Activated T-cell treated with anti-CD3 and anti-CD28 coated beads, Interleukin-2, amount 50 U/mL, for 72 hours (primary cell): ENCODE measurements at places on chromosomes 7 and 10.

DNA sequence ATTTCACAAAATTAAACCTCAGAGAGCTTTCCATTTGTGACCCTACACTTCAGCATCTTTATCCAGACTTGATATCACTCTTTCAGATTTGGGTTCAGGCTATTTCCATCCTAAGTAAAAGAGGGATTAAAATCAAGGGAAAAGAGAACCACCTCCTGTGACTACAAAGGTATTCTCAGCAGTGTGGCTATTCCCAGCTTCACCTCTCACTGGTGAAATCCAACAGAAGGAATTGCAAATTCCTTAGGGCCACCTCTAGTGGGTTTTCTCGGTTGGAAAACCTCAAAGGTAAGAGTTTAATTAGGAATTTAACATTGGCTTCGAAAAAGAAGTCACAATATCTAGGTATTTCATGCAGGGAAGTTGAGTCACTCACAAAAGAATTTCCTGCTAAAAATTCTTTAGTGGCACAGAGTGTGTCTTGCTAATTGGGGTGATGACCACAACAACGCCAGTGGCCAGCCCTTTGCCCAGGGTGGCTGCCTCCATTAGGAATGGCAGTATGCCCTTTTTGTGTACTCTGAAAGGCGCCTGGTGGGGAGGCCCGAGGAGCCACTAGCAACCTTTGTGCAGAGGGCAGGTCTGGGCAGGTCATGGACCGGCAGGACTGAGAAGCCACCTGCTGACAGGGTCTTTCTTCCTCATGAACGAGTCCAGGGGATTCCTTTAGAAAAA is 52.2 kb downstream of the SEM1 start:
- H3K27me3 ChIP-seq: no peaks in the 10 kb centered on the region
- H3K36me3 ChIP-seq: no peaks in the 10 kb centered on the region
- no peaks in the 10 kb centered on the region for H3K4me1 ChIP-seq
- no peak for DNase-seq
- H3K4me3 ChIP-seq: no peak overlapping the region

DNA sequence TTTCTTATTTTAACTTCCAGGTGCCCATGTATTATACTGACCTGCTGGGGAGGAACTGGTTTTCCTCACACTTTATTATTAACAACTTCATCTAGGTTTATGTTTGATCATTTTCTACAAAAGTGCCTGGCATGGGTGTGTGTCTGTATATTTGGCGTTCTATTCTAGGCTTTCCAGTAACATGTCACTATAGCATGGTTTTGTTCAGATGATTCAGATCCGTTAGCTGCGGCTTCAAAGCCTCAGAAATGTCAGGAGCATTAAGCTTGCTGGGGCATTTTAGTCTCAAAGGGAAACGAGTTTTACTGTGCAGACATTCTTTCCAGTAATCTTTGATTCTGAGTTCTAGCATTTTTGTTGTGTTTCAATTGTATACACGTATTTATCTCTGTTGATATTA is 2.3 kb downstream of the INPP5A start:
- H3K36me3 ChIP-seq: peaks cover 6% of the 10 kb centered on the region
- H3K27me3 ChIP-seq: no peaks in the 10 kb centered on the region
- peak overlapping the region; percentile 36 for H3K27ac ChIP-seq
- peak overlapping the region; percentile 97 for H3K4me3 ChIP-seq

DNA sequence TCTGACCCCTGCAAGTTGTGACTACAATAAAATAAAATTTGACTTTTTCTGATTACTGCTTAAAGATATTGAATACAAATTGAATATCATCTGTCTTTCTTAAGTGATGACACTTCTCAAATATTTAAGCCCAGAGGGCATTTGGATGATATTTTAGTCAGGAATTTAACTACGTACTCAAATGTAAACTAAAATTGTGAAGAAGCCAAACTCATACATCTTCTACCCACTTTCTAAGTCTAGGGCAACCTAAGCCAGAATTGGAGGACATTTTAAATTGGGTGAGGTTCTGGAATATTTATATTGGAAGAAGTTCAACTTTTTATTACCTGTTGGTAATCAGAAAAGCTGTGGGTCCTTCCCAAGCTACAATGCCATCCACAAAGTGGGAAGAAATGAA is 149.1 kb upstream of the WDR11 start:
- peaks cover 7% of the 10 kb centered on the region for H3K27me3 ChIP-seq
- H3K4me3 ChIP-seq: no peak overlapping the region
- no peak overlapping the region for H3K27ac ChIP-seq

- no peaks in the 10 kb centered on the region for H3K27me3 ChIP-seq
- peaks cover 11% of the 10 kb centered on the region for H3K36me3 ChIP-seq
Observed at GRCh38 chr10:61898435-61898778, 3.1 kb upstream of the ARID5B start.

GRCh38 chr10:18501629-18502028 is 149.8 kb downstream of the NSUN6 start:
- H3K4me1 ChIP-seq: no peaks in the 10 kb centered on the region
- H3K4me3 ChIP-seq: peak overlapping the region; percentile 62
- H3K36me3 ChIP-seq: no peaks in the 10 kb centered on the region
- no peak for DNase-seq

GRCh38 chr7:82388138-82388537 is 55.4 kb downstream of the CACNA2D1 start:
- no peaks in the 10 kb centered on the region for H3K27me3 ChIP-seq
- no peaks in the 10 kb centered on the region for H3K36me3 ChIP-seq
- no peak overlapping the region for H3K27ac ChIP-seq
- H3K4me1 ChIP-seq: no peaks in the 10 kb centered on the region
- DNase-seq: no peak

- peaks cover 19% of the 10 kb centered on the region for H3K36me3 ChIP-seq
- no peaks in the 10 kb centered on the region for H3K27me3 ChIP-seq
- H3K27ac ChIP-seq: peak overlapping the region; percentile 17
- no peak for DNase-seq
Observed at GRCh38 chr7:92674379-92674778, 84.2 kb upstream of the FAM133B start.

DNA sequence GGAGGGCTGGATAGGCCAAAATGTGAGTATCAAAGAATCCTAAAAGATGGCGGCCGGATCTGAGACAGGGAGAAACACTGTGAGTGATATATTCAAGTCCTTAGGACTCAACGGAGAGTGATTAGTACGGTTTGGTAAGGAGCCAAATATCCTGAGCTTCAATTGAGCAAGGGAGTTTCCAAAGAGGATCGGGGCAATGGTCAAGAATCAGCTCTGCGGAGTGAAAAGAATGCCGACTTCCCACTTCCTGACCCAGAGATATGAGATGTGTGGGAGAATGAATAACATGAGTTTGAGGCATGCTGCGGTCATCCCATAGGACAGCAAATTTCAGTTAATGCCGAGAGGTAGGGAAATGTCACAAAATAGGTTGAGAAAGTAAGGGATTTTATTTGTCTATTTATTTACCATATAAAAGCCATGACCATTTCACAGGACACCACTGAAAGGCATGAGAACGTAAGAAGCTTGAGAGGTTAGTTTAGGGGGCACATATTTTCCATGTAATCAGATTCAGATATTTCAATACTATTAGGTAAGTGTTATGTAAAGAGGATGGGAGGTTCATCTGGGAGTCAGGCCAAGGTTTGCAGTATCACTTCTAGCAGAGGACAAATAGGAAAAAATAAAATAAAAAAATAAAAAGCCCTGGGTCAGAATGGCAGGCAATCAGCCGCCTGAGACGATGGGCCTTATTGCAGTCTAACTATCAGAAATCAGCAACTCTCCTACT is 165.6 kb downstream of the HGF start:
- no peak overlapping the region for H3K27ac ChIP-seq
- no peak overlapping the region for H3K4me3 ChIP-seq
- no peak for DNase-seq
- no peaks in the 10 kb centered on the region for H3K36me3 ChIP-seq

DNA sequence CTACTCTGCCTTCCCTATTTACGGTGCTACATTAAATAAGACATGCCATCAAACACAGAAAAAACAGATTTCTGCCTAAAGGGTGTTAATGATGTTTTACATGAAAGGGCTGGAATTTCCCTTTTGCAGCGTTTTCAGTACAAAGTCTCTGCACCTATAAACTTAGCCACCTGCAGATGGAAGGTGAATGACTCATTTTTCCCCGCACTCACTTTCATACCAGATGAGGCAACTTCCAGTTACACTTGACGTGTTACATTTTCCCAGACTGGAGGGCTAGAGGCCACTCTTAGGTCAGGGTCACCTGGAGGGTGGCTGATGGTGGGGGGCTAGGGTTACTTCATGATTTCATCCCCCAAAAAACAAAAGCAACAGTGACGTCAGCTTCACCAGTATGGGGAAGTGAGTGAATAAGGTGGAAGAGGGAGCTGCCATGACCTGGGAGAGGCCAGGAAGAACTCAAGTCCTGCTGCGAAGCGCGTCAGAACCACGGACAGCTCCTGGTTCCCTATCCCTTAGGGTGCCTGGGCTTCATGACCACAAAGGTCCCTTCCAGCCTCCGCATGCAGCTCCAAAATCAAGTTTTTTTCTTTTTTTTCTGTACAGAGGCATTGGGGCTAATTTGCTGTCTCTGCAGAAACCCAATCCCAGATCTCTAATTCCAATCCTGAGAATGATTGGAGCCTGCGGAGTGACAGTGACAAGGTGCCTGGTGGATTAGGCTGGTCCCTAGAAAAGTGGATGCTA is 94.0 kb downstream of the ADARB2 start:
- peak; percentile 61 for DNase-seq
- peak overlapping the region; percentile 73 for H3K4me3 ChIP-seq
- peaks cover 2% of the 10 kb centered on the region for H3K36me3 ChIP-seq
- H3K27me3 ChIP-seq: peaks cover 26% of the 10 kb centered on the region
- peaks cover 23% of the 10 kb centered on the region for H3K4me1 ChIP-seq

- H3K27ac ChIP-seq: no peak overlapping the region
- H3K4me3 ChIP-seq: no peak overlapping the region
- no peak for DNase-seq
- no peaks in the 10 kb centered on the region for H3K36me3 ChIP-seq
- H3K4me1 ChIP-seq: peaks cover 16% of the 10 kb centered on the region
Observed at GRCh38 chr7:18541181-18541870, 45.8 kb downstream of the HDAC9 start.

GRCh38 chr7:134778941-134779740 is at the start of gene CALD1:
Gene CALD1, plus strand, starts transcription at chr7:134779634. Its CDS starts 88,100 bp downstream, at chr7:134867734.
- no peaks in the 10 kb centered on the region for H3K27me3 ChIP-seq
- no peak within 1 kb of the TSS for H3K27ac ChIP-seq
- no peaks in the 10 kb centered on the region for H3K4me1 ChIP-seq
- H3K36me3 ChIP-seq: no peaks in the 10 kb centered on the region
- no peak within 1 kb of the TSS for H3K4me3 ChIP-seq
- DNase-seq: no peak

- H3K27ac ChIP-seq: no peak overlapping the region
- no peaks in the 10 kb centered on the region for H3K36me3 ChIP-seq
- H3K27me3 ChIP-seq: no peaks in the 10 kb centered on the region
- peaks cover 5% of the 10 kb centered on the region for H3K4me1 ChIP-seq
- DNase-seq: no peak
Observed at GRCh38 chr10:86648704-86649427, 5.5 kb upstream of the OPN4 start.

DNA sequence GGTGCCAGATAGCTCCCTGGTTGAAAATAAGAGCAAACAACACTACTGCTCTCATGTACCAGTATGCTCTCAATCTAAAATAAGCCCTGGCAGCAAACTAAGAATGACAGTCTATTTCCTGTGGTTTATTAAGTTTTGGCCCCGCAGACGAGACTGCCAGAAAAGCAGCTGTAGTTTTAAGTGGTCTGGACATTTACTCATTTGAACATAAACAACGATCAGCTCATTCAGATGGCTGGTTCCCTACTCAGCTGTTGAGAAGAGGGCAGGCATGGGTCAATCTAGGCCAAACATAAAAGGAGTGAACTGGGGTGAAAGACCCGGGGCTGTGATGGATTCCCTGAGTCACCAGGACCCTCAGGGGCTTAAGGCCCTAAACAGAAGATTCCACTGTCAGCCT is 4.5 kb downstream of the TRIL start:
- peaks cover 57% of the 10 kb centered on the region for H3K27me3 ChIP-seq
- no peak for DNase-seq
- H3K36me3 ChIP-seq: no peaks in the 10 kb centered on the region
- no peak overlapping the region for H3K4me3 ChIP-seq
- peaks cover 5% of the 10 kb centered on the region for H3K4me1 ChIP-seq
- H3K27ac ChIP-seq: no peak overlapping the region

- no peaks in the 10 kb centered on the region for H3K36me3 ChIP-seq
- H3K4me3 ChIP-seq: no peak overlapping the region
- no peaks in the 10 kb centered on the region for H3K27me3 ChIP-seq
- no peak overlapping the region for H3K27ac ChIP-seq
Observed at GRCh38 chr7:33233659-33234058, 104.3 kb downstream of the BBS9 start.

DNA sequence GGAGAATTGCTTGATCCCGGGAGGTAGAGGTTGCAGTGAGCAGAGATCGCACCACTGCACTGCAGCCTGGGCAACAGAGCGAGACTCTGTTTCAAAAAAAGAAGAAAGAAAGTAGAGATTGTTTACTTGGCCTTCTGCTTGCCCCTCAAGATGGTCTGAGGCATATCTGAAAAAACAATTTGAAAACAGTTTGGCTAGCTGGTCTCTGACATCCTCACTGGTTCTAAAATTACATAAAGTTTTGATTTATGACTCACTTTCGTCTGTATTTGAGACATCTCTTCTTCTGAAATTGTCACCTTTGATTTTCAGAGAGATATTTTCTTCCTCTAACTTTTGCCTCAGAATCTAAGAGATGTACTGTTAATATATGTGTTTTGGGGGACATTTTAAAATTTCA is 49.6 kb upstream of the HELLS start:
- no peak overlapping the region for H3K4me3 ChIP-seq
- no peak overlapping the region for H3K27ac ChIP-seq
- peaks cover 10% of the 10 kb centered on the region for H3K27me3 ChIP-seq

DNA sequence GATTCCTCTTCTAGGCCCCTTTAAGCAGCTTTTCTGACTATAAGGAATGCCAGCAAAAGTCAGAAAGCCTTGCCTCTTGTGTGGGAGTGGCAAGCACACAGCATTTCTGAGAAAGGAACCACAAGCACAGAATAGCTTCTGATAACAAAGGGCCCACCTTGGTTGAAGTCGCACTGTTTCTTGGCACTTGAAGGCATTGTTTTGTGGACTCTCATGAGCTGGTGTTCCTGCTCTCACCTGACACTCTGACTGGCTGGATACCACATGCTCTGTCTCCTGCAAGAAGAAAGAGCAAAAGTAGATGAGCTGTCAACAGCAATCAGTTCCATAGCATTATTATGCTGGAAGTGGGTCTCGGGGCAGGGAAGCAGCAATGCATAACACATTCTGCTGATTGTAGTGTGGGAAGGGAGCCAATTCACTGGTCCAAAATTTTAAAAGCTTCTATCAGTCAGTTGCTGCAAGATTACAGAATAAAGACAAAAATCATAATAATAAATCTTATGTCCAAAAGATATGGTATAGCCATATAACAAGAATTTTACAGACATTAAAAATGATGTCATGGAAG is 38.4 kb downstream of the FAM13C start:
- no peaks in the 10 kb centered on the region for H3K36me3 ChIP-seq
- no peak overlapping the region for H3K27ac ChIP-seq
- no peak for DNase-seq
- H3K4me1 ChIP-seq: no peaks in the 10 kb centered on the region
- H3K4me3 ChIP-seq: no peak overlapping the region
- H3K27me3 ChIP-seq: no peaks in the 10 kb centered on the region
